ENCODE measurements at places on chromosomes 12 and 14.

DNA sequence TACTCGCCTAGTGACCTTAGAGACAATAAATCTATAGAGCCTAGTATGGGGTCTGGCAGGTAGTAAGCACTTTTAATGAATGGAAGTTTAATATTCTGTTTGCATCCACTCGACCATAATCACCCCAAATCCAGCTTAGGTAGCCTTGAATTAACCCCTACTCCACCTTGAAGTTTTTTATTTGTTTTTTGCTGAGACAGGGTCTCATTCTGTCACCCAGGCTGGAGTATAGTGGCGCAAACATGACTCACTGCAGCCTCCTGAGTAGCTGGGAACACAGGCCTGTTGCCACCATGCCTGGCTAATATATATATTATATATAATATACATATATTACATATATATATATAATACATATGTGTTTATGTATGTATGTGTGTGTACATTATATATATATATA, 38.8 kb downstream of the MDM2 start:
- DNase-seq: no peak

DNA sequence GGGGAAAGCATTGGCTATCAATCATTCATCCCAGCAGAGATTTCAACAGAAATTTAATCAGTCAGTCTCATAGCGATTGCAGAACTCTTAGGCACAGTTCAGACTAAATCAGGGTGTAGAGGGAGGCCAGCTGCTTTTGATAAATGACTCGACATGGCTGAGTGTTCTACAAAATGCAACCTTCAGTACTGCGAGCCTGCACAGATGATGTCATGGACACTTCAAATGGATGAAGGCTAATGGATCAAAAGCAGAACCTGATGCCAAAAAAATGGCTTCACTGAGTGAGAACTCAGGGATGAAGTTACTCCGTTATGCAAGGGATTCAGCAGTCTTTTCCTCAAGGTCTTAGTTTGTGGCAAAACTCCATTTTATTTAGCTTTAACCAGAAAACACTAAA, 167.3 kb downstream of the DACT1 start:
- DNase-seq: no peak

- peak; percentile 50 for DNase-seq
These were observed 123.7 kb upstream of the DHRS4 start for GRCh38 chr14:23829736-23830471.

DNA sequence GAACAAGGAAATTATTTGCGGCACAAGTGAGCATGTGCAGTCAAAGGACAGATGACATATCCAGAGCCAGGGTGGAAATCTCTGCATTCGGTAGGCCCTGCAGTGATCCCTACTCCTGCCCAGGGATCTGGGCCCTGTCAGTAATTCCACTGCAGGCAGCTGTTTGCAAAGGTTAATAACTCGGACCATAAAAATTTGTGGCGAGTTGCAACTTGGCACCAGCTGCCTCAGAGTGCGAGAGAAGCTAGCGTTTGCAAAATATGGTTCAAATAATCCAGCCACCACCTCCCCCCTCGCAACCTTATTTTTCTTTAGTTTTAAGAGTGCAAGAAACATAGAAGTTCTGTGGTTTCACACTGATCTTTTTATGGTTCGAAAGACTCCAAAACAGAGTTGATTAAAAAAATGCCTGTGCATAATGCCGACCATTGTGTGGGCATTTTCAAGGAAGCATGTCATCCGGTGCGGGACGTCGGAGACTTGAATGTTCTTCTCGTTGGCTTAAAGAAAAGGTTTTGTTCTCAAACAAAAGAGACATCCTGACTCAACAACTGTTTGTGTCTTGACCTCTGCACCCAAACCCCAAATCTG, 224.5 kb downstream of the BCL11B start:
- DNase-seq: no peak

GRCh38 chr14:24817212-24818057, 183.4 kb upstream of the GZMB start:
- DNase-seq: no peak

DNA sequence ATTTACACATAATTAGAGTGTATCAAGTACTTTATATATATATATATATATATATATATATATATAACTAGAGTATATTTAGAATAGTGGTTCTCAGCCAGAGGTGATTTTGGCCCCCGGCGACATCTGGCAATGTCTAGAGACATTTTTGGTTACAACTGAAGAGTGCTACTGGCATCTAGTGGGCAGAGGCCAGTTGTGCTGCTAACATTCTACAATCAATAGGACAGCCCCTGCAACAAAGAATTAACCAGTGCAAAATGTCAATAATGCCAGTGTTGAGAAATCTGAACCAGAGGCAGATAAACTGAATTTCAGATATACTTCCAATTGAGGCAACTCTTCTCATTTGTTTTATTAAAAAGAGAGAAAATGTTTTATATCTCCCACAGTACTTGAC, 8.9 kb downstream of the GTF2A1 start:
- DNase-seq: peak; percentile 65

Measured in T47D (cell line).